CD4-positive, alpha-beta T cell treated with Interleukin-2 at 100 ng/mL for 4 hours (primary cell): ENCODE measurements at places on chromosomes 5 and 9.

- DNase-seq: no peak
Measured at GRCh38 chr9:124128568-124129166, 117.1 kb downstream of the LHX2 start.

GRCh38 chr9:15244001-15244441, 63.0 kb downstream of the TTC39B start:
- no peak for DNase-seq

GRCh38 chr5:175658299-175659145, 651 bp downstream of the HRH2 start:
- DNase-seq: peak; percentile 18

- no peak for DNase-seq
Measured at GRCh38 chr5:6365142-6365976, 13.0 kb downstream of the MED10 start.

DNA sequence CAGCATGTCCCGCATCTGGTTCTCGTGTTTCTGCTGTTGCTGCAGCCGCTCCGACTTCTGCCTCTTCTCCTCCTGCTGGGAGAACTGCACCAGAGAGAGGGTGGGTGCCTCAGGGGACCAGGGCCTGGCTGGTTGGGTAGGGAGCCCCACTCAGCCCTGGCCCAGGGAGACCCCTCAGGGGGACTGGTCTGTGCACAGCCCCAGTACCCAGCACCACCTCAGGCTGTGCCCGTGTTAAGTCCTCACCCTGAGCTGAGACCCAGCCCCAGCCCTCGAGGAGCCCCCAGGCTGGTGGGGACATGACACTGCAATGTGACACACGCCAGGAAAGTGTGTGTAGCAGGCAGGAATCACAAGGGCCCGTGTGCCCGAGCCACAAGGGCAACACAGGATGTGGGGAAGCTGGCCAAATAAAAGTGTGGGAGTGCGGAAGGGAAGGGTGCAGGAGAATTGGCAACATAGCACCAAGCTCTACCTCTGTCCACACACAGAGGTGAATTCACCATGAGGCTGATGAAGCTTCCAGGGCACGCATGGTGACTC, 48.2 kb upstream of the FBXW11 start:
- no peak for DNase-seq

DNA sequence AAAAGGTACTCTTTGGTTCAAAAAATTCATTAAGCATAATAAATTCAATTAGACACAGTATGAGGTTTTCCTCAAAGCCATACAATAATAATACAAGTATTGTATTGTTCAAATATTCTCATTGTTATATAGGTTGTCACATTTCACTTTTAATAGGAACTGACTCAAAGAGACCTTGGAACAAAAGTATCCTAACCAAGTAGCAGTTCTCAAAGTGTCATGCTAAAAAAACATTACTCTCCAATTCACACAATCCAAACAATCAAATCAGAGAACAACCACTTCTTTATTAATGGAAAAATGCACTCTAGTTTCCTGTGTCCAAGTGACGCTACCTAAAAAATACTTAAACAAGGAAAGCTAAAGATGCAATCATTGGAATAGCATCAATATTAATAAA, 115.4 kb downstream of the DENND1A start:
- DNase-seq: no peak

- DNase-seq: no peak
Measured at GRCh38 chr5:89081360-89081759, 198.4 kb upstream of the MEF2C start.

GRCh38 chr9:22423566-22423965, 23.1 kb upstream of the DMRTA1 start:
- no peak for DNase-seq

DNA sequence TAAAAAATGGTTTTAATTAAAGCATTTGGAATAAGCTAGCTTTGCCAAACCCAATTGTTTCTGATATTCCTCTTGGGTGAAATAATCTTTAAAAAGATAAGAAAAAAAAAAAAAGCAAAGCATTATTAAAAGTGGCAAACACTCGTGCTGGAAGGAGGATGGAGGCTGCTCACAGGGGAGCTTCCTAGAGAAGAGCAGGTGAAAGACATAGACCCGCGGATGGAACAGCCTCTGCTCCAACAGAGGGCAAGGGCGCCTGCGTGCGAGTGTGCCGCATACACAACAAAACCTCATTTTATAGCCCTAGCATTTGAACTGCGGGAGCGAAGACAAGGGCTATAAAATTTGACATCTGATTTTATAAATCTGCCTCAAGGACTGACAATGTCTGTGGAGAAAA, 33.4 kb upstream of the SLC25A51 start:
- DNase-seq: no peak

- DNase-seq: no peak
Measured at GRCh38 chr9:132193227-132194124, 31.6 kb downstream of the NTNG2 start.

- no peak for DNase-seq
Measured at GRCh38 chr5:159878988-159879471, 37.3 kb upstream of the ADRA1B start.

- no peak for DNase-seq
Measured at GRCh38 chr5:52731274-52732027, 56.3 kb upstream of the ITGA1 start.
